ENCODE measurements at places on chromosomes 4 and X. TPM values are rescaled to one million over a fixed set of nuclear protein-coding genes. Genes with fewer than 3 reads are reported as not detected.

Gene EGF
- 16.9 TPM for total RNA-seq

Gene TSPAN7
- total RNA-seq, result 37.8 TPM

Gene RAPGEF2
- total RNA-seq, result 82.6 TPM

Gene MAGEA6
- not detected for total RNA-seq

Gene CT83
- total RNA-seq, result not detected

Gene TRO
- 47.0 TPM for total RNA-seq

All from tongue (tissue), 3 donors.